ENCODE measurements at places on chromosomes 4 and X.

- DNase-seq = no peak
These were observed 9.9 kb downstream of the TMSB4X start for GRCh38 chrX:12984603-12985319.

DNA sequence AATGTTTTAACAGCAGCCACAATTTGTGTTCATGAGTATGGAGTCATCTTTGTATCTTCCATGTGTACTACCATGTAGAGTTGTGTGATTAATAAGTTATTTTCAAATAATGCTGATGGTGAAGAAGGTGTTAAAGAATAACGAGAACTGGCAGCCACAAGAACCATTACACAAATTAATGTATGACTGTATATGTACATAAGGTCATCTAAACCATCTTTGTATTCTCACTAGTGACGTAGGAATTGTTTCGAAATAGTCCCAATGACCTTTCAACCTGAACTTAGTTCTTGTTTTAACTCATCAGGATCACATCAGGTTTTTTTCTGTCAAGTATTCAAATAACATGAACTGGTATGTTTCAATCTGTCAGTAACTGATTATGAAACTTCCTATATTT lies 48.3 kb upstream of the NOCT start:
- no peak for DNase-seq

DNA sequence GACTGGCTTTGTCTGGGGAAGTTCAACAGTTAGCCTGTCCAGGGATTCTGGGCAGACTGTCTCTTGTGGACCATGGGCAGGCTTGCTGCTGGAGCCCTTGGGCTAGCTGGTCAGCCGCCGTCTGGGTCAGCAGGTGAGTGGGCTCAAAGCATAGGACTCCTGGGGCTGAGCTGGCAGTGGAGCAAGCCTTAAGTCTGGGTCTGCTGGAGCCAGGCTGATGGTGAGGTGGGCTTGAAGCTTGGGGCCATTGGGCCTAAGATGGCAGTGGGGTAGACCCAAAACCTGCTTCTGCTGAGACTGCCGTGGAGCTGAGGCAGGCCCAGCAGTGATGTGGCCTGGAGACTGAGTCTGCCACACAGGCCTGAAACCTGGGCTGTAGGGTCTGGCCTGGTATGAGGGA lies 645.1 kb downstream of the RAPGEF2 start:
- DNase-seq = no peak

DNA sequence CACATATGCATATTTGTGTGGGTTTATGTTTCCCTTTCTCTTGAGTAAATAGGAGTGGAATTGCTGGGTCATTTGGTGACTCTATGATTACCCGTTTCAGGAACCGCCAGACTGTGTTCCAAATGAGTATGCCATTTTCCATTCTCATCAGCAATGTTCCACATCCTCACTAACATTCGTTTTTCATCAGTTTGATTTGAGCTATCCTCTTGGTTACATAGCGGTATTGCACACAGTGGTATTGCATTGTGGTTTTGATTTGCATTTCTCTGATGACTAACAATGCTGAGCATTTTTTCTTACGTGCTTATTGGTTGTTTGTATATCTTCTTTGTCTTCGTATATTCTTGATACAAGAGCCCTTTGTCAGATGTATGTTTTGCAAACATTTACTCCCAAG lies 218.0 kb upstream of the AMOT start:
- no peak for DNase-seq

DNA sequence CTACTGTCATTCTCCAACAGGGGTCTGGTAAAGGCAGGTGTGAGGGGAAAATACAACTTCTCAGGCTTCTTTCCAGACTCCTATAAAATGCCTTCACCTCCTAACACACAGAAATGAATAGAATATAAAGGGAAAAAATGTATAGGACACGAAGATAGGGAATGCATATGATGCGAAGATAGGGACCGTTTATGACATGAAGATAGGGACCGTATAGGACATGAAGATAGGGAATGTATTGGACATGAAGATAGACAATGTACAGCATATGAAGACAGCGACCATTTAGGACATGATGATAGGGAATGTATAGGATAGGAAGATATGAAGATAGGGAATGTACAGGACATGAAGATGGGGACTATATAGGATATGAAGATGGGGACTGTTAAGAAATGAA lies 10.5 kb downstream of the IRF2 start:
- DNase-seq = no peak

- no peak for DNase-seq
These were observed 140.6 kb downstream of the STK32B start for GRCh38 chr4:5191831-5192230.

DNA sequence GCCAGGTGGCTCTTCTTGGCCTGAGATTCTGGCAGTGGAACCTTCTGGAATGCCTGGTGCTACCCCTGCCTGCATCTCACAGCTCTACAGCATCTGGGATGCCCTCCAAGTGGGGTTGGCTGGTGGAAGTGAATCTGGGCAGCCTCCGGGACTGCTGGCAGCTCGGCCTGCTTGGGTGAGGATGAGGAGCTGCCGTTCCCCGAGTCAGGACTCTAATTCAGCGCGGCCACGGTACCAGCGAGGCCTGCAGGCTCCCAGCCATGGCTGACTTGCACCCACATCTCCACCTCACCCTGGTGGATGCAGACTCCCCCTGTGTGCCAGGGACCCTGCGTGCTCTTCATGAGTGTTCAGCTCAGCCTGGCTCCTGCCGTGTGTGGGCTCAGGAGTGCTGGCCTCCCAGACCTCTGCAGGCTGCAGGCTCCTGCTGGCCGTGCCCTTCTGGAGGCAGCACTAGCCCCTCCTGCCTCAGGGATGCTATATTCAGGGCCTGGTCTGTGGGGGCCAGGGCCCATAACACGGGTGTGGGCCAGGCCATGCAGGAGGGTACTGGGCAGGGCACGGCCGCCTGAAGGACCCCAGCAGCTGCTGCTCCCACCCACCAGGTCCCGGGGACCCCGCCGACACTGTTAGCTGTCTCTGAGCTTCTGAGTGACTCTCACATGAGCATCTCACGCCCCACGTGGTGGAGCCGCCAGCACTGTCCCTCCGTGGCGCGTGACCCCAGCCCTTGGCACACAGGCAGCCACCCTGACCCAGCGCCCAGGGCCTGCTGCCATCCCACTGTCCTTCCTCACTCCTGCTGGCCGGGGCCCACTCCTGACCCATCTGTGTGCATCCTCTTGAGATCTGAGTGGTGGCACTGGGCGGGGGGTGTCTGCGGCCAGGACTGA lies 10.6 kb downstream of the UVSSA start:
- DNase-seq = no peak

- DNase-seq = no peak
These were observed 6.0 kb downstream of the RAB28 start for GRCh38 chr4:13478131-13478530.

DNA sequence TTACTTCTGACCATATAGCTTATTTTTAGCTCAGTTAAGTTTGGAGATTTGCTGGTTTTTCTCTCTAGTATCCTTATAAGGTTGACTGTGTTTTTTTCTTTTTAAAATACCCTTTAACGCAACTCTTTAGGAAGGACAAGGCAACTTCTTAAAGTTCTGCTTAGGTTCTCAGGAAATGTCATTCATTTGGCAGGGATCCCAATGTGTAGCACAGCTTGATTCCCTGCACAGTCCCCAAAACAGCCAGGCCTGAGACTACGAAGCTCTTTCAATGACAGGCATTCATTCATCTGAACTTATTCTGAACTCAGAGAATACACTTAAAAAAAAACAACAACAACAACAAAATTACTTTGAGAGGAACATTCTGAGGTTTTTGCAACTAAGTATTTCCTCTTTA lies 1765.8 kb downstream of the PCDH7 start:
- no peak for DNase-seq

GRCh38 chr4:13331827-13332226 lies 152.3 kb downstream of the RAB28 start:
- no peak for DNase-seq

GRCh38 chr4:40984051-40984450 lies 230.3 kb downstream of the APBB2 start:
- DNase-seq = no peak

- no peak for DNase-seq
These were observed 2.3 kb upstream of the NR3C2 start for GRCh38 chr4:148444296-148445070.

DNA sequence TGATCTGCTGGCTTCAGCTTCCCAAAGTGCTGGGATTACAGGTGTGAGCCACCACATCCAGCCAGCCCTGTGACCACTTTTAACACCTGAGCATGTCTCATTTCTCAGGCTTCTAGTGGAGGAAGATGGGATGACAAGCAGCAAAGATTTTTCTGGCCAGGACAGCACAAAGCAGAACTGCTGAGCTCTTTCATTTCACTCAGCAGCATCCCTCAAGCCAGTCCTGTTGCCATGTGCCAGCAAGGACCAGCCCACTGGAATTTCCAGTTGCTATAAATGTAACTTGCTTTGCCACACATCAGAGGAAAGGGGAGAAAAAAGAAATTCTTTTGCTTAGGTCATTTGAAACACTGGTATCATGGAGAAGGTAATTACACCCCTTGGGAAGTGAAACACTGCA lies 75.9 kb downstream of the SLC9A7 start:
- DNase-seq = no peak

DNA sequence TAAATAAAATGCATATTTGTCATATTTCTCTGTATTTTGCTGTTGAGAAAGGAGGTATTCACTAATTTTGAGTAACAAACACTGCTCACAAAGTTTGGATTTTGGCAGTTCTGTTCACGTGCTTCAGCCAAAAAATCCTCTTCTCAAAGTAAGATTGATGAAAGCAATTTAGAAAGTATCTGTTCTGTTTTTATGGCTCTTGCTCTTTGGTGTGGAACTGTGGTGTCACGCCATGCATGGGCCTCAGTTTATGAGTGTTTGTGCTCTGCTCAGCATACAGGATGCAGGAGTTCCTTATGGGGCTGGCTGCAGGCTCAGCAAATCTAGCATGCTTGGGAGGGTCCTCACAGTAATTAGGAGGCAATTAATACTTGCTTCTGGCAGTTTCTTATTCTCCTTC lies 3.3 kb downstream of the HTT start:
- no peak for DNase-seq
